A549 treated with CpdA at 1 μM for 4 hours (cell line): ENCODE measurements at places on chromosomes 2 and 18. TPM values are rescaled to one million over a fixed set of nuclear protein-coding genes. Genes with fewer than 3 reads are reported as not detected.

UGT1A1 gene
- total RNA-seq, result 0.65 to 1.3 TPM (median 0.71 TPM) in 5 replicates

ATF2 gene
- total RNA-seq, result 17.7 to 24.6 TPM (median 20.7 TPM) in 5 replicates

AP1S3 gene
- 18.8 to 44.4 TPM (median 25.2 TPM) in 5 replicates for total RNA-seq

RAPH1 gene
- total RNA-seq, result 4.4 to 6.7 TPM (median 5.4 TPM) in 5 replicates

NEB gene
- total RNA-seq, result 0.29 to 0.86 TPM (median 0.34 TPM) in 5 replicates

DLGAP1 gene
- not detected in 5 replicates for total RNA-seq

SULT1C4 gene
- total RNA-seq, result 0.02 TPM in 1 of 5 replicates, not detected in the others

CWC22 gene
- 11.6 to 19.6 TPM (median 12.8 TPM) in 5 replicates for total RNA-seq

TWIST2 gene
- total RNA-seq, result 9.3 to 22.2 TPM (median 18.6 TPM) in 5 replicates

FAM110C gene
- 0.06 to 0.58 TPM (median 0.12 TPM) in 5 replicates for total RNA-seq

PPM1G gene
- 165 to 183 TPM (median 172 TPM) in 5 replicates for total RNA-seq

MBOAT2 gene
- 25.0 to 38.0 TPM (median 33.7 TPM) in 5 replicates for total RNA-seq

KHK gene
- total RNA-seq, result 8.7 to 12.4 TPM (median 8.8 TPM) in 5 replicates

CYS1 gene
- total RNA-seq, result 0.90 to 1.3 TPM (median 1.1 TPM) in 5 replicates

ALK gene
- 0.06 TPM in 1 of 5 replicates, not detected in the others for total RNA-seq

SERPINB12 gene
- total RNA-seq, result not detected in 5 replicates

RUFY4 gene
- total RNA-seq, result not detected in 5 replicates

KCNG2 gene
- total RNA-seq, result not detected in 5 replicates

DNAH7 gene
- 0.76 to 1.5 TPM (median 0.81 TPM) in 5 replicates for total RNA-seq

ALPG gene
- 0.06 to 0.23 TPM (median 0.12 TPM) in 4 of 5 replicates, not detected in the other for total RNA-seq

FHOD3 gene
- 1.9 to 3.2 TPM (median 2.6 TPM) in 5 replicates for total RNA-seq

C2orf92 gene
- 0.35 to 1.6 TPM (median 0.71 TPM) in 5 replicates for total RNA-seq

IL1RN gene
- total RNA-seq, result 0.26 to 0.59 TPM (median 0.42 TPM) in 5 replicates

REG3A gene
- total RNA-seq, result not detected in 5 replicates

RND3 gene
- total RNA-seq, result 55.5 to 72.2 TPM (median 58.5 TPM) in 5 replicates

GAD1 gene
- 0.20 to 0.98 TPM (median 0.66 TPM) in 5 replicates for total RNA-seq

LOXL3 gene
- total RNA-seq, result 0.32 to 0.65 TPM (median 0.45 TPM) in 5 replicates

PKDCC gene
- 27.9 to 33.8 TPM (median 30.5 TPM) in 5 replicates for total RNA-seq

SLC9A2 gene
- total RNA-seq, result 3.0 to 3.9 TPM (median 3.3 TPM) in 5 replicates

KIF5C gene
- 0.27 to 0.50 TPM (median 0.33 TPM) in 5 replicates for total RNA-seq

ERMN gene
- total RNA-seq, result not detected in 5 replicates

PLCL1 gene
- total RNA-seq, result not detected in 5 replicates

SNTG2 gene
- not detected in 5 replicates for total RNA-seq

GCG gene
- total RNA-seq, result not detected in 5 replicates

CNOT11 gene
- 39.6 to 46.9 TPM (median 41.9 TPM) in 5 replicates for total RNA-seq

RAPGEF4 gene
- 0.14 to 0.31 TPM (median 0.15 TPM) in 5 replicates for total RNA-seq

ACADL gene
- total RNA-seq, result 0.03 to 0.07 TPM (median 0.06 TPM) in 4 of 5 replicates, not detected in the other

DNAH6 gene
- 0.02 to 0.05 TPM (median 0.04 TPM) in 4 of 5 replicates, not detected in the other for total RNA-seq

CYP20A1 gene
- 7.7 to 10.6 TPM (median 8.2 TPM) in 5 replicates for total RNA-seq

GCKR gene
- total RNA-seq, result 0.15 to 0.91 TPM (median 0.33 TPM) in 5 replicates

BCL11A gene
- total RNA-seq, result 0.03 to 0.23 TPM (median 0.06 TPM) in 4 of 5 replicates, not detected in the other

DHX57 gene
- 19.4 to 23.9 TPM (median 20.7 TPM) in 5 replicates for total RNA-seq

SGPP2 gene
- 0.16 to 0.26 TPM (median 0.21 TPM) in 5 replicates for total RNA-seq
